ENCODE measurements at places on chromosomes 12 and 14.

GRCh38 chr14:79543967-79544697 lies 667.2 kb downstream of the DIO2 start:
- no peak for DNase-seq

DNA sequence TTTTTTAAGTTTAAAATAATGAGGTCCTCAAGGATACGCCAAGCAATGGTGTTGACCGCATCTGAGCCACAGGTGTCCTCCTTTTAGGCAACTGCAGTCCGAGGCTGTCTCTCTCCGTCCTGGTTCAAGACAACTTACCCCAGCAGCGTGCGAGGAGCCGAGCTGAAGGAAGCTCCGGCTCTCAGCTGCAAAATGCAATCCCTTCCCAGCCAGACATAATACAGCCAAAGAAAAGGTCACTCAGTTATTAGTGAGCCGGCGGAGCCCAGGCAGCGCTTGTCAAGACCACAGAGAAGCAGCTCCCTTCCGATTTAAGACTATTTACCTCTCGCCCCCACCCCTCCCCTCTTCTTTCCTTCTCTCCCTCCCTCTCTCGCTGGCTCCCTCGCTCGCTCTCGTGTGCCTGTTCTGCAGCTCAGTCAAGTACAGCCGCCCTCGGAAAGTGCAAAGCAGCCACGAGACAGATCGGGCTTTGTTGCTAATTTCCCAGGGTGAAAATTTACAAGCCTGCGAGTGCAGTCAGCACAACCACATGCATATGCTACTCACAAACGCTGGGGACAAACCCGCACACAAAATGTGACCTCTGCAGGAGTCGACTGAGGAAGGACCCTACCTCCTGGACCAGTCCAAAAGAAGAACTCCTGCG lies 363 bp upstream of the LMO3 start:
- DNase-seq: peak; percentile 50

DNA sequence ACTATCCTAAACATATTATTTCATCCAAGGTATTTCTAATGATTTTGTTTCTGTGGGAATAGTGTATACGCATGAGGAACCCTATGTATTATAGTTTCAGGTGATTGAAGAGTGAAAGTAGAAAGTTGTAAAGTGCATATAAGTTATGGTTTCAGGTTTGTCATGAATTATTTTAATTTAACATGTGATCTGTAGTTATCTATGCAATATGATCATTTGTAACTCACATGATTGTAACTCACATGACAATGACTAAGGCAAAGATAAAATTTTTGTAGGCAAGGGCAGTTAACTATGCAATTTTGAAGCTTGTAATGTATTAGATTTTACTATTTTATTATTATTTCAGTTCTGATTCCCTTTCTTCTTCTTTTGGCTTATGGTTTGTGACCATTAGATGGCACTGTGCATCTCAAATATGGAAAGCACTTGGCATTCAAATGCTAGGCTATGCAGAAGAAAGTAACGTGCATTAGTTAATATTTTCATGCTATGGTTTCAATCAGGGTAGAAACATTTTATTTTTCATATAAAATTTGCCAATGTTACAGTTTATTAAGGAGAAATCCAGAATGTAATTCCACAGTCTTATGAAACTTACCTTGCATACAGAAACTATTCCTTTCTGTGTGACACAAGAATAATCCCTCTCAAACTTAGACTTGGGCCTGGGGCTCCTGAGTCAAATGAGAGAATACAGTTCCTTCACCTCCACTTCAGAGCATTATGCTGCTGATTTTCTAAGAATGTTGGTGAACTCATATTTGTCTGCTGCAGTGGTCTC lies 15.8 kb upstream of the TMEM30B start:
- DNase-seq: no peak

DNA sequence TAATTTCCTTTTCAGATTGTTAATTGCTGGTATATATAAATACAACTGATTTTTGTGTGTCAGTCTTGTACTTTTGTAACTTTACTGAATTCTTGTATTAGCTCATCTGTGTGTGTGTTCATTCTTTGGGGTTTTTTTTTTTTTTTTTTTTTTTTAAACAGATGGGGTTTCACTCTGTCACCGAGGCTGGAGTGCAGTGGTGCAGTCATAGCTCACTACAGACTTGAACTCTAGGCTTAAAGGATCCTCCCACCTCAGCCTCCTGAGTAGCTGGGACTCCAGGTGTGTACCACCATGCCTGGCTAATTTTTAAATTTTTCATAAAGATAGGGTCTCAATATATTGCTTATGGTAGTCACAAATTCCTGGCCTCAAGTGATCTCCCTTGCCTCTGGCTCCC lies 68.0 kb downstream of the WNK1 start:
- no peak for DNase-seq

DNA sequence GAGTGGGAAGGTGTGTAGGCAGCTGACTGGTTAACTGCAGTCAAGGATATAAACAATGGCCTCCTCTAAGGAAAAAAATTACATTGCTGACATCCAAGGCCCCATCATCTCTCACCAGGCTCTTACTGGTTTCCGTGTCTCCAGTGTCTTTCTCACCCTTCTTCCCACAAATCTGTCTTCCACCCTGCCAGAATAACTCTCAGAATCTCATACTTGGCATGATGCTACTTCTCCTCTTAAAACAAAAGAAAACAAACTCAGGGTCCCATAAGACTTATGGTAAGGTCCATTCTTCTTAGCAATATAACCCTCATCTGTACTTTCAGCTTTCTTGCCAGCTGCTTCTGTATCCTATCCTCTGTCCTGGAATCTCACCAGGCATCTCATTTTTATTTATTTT lies 68.9 kb downstream of the SUSD6 start:
- no peak for DNase-seq

DNA sequence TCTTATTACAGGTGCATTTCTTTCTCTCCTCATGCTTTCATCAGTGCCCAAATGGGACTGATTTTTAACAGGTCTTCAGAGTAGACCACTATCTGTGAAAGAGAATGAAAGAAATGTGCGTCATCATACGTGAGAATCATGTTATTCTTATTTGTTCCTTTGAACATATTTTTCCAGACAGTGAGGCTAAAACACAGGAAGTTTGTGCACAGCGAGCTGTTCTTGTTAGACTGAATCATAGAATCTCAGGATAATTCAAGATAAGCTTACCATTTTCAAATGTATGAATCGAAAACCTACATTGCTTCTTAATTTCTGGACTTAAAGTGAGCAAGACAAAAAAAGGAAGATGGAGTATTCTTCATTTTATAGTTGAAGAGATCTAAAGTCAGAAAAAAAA lies 383.1 kb downstream of the EGLN3 start:
- DNase-seq: no peak

DNA sequence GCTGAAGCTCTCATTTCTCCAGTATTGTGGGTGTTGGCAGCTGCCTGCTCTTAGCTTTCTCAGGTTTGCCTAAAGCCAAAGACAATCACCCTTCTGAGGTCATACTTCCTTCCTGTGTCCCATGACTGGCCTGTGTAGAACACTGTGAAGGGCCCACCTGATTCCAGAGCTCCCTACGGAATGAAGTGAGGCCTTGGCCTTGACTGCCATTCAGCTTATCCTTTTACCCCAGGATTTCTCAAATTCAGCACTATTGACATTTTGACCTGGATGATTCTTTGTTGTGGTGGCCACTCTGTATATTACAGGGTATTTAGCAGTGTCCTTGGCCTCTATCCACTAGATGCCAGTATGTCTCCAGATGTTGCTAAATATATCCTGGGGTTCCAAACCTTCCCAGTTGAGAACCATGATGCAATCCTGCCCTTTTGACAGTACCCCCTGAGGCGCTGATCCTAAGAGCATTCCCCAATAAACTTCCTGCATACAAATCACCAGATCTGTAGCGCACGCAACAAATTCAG lies 112.3 kb upstream of the KRR1 start:
- no peak for DNase-seq

- no peak for DNase-seq
Observed at GRCh38 chr14:92315050-92315805, 7.7 kb upstream of the SLC24A4 start.

DNA sequence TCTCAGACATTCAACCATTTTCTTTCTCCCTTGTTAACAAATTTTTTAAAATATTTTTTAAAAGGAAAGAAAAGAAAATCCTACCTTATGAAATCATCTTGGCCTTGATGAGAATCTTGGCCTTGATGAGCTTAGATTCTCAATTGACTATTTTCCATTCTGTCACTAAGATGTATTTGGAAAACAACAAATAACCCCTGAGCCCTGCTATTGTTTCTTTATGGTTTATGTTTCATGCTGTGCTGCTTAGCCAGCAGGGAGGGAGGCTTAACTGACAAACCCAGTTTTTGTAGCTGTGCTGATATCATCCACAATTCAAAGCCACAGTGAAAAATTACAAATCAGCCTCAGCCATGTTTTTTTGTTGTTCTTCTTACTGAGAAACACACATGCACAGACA lies 404.1 kb downstream of the RAD51B start:
- no peak for DNase-seq

GRCh38 chr14:55127460-55127951 lies 1.5 kb upstream of the LGALS3 start:
- DNase-seq: no peak

DNA sequence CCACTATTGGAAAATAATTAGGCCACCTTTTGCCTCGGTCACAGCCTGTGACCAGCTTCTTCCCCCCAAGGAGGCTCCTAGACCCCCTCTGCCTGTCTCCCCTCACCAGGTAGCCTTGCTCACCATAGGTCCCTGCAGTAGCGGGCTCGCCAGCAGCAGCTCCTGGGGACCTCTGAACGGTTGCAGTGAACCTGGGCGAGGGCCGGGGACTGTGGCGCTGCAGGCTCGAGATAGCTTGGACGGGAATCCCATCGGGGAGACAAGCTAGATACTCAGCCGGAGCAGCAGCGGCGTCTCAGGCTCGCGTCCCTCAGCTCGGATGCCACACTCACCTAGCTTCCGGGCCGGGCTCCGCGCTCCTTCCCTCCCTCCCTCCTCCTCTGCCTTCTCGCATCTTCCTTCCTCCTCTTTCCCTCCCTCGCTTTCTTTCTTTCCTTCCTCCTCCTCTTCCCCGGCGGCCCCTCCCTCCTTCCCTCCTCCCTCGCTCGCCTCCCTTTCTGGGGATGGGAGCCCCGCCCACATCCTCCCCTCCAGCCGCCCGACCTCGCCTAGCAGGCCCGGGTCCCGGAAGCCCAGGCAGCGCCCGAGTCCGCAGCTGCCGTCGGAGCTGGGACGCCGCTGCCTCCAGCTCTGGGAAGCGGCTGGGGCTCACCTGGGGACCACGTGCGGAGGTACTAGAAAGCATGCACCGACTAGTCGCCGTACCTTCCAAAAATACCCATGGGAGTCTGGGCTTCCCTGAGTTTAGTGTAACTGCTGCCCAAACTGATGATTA lies at the start of gene BMP4:
BMP4 (minus strand) TSS at position 399 of the 775 bp plus-strand sequence. CDS start 4,603 bp downstream, outside the sequence.
- no peak for DNase-seq

- DNase-seq: no peak
Observed at GRCh38 chr12:78241446-78241845, 410.8 kb downstream of the NAV3 start.

GRCh38 chr12:90233168-90234100 lies 524.8 kb upstream of the ATP2B1 start:
- no peak for DNase-seq

GRCh38 chr12:39440781-39441180 lies 2.1 kb downstream of the KIF21A start:
- DNase-seq: no peak

- DNase-seq: peak; percentile 31
Observed at GRCh38 chr12:113030875-113031525, 25.5 kb upstream of the DTX1 start.

DNA sequence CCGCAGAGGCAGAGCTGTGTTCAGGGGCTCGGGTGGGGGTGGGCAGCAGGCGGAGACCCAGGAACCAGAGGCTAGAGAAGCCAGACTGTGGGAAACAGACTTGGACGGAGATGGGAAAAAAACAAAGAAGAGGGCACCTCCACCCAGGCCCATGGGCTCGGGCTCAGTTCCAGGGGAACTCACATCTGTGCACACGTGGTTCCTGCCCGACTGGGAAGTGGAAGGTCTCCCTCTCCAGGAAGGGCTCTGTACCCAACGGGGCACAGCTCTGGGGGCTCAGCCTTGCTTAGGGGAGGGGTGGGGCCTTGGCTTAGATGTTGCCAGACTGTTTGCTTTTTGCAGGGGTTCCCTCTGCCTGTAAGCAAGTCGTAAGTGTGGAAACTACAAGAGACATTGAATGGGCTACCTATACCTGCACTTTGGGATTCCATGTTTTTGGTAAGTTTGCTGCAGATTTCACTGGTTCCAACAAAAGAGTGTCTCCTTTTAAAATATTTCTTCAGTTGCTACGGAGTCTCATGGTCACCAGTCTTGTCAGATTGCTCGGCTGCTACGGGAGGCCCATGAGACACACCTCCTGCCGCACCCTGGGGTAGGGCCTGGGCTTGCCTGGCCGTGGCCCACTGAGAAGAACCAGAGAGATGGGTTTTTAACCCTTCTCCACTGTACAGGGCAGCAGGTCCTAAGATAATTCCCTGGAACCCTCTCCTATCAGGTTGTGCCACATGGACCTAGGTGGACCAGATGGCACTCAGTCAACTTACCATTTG lies 127.6 kb upstream of the EVL start:
- DNase-seq: no peak
